ENCODE measurements at places on chromosomes 5 and 9.

DNA sequence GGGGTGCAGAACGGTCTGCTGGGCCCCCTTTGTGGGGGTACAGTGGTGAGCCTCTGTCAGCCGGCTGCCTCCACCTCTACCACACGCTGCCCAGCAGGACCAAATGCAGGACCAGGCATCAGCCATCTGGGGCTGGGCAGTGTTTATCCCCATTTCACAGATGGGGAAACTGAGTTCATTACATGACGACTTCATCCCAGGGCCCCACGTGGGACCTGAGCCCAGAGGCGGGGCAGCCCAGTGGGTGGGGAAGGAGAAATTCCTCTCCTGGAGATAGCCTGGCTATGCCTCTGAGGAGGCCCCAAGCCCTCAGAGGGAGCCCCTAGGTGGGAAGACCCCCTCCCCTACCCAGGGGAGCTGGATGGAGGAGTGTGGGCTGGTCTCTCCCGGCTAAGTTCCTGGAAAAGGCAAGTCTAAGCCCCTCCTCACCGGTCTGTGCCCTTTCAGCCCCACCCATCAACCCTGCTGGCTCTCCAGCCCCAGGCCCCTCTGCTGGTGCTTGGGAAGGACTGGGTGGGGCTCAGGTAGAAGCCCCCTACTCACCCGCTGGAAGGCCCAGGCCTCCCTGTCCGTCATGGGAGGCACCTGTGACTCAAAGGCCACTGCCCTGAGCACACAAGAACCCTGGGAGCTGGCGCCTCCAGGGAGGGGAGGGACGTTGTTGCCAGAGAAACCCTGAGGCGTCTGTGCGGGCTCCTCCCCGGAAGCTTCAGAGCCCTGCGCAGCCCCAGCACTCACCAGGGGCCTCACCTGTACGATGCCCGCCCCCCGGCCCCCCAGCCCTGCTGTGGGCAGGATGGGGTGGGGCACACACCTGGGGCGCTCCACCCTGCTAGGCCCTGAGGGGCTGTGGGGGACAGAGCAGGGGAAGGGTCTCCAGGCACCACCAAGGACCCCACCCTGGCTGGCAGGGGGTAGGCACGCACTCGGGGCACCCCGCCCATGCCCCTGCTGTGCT is 7.4 kb upstream of the CCDC187 start:
- no peak for DNase-seq

DNA sequence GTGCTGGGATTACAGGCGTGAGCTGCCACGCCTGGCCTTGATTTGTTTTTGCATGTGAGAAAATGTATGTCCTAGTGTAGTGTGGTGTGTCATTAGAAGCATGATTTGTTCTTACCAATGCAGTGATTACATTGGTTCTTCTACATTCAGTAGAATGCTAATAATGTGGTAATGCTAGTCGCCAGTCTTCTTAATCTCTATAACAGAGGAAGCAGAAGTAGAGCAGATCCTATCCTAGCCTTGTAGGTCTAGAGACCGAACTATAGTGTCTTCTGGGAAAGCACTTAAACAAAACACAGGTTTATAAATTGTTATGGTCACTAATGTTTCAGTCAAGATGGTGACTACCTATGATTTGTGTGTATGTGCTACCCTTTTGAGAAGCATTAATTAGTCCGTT is 197.5 kb upstream of the DMRT1 start:
- DNase-seq = no peak

- no peak for DNase-seq
These were observed 192.1 kb downstream of the TSSK1B start for GRCh38 chr5:113242481-113243348.

DNA sequence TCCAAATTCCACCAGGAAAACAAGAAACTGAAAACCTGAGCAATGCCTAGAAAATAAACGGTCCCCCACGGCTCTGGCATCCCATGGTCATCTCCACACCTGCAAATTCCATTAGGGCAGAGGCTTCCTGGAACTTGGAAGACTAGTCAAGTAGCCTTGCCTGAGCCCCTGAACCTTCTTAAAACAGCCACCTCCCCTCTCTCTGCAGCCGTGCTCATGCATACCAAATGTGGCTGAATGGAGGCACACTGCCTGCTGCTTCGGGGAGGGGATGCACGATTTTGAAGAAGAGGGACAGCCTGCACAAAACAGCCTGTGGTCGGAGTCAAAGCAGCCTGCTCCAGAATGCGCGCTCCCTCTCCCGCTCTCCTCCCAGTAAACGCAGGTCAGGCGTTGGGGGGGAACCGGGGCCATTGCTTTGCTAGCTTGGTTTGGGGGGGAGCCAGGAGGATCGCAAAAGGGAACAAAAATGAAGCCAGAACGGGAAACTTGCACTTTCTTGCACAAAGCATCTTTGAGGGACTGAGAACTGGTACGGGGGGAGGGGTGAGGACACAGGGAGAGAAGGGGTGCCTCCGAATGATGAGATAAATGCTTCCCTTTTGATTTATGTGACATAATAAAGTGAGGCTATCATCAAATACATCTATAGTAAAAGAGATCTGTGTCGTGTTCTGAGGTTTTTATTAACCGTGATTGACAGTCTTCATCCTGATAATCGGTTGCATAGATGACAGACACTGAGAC is at the start of gene TRPM3:
TSS of gene TRPM3 (minus strand) at position 347 of the 747 bp plus-strand sequence. CDS start at position 80, 267 bp downstream.
- DNase-seq = no peak

GRCh38 chr5:10538103-10538788 is 25.6 kb upstream of the ANKRD33B start:
- no peak for DNase-seq

DNA sequence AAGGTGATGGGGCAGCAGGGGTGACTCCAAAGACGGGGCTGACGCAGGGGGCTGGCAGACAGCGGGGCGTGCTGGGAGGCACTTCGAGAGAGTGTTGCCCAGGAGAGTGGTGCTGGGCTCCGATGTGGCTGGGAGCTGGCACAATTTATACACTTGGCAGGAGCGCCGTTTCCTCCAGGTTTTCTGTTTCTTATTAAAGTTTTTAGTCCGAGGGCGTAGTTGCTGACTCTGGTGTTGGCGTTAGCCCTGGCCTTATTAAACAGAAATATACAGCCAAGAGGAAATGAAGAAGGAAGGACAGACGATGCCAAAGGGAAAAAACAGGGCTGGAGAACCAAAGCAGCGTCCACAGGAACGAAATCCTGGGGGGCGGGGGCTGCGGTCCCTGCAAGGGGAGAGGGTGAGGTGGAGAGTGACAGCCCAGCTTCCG is 139.6 kb upstream of the PHYKPL start:
- DNase-seq = no peak

DNA sequence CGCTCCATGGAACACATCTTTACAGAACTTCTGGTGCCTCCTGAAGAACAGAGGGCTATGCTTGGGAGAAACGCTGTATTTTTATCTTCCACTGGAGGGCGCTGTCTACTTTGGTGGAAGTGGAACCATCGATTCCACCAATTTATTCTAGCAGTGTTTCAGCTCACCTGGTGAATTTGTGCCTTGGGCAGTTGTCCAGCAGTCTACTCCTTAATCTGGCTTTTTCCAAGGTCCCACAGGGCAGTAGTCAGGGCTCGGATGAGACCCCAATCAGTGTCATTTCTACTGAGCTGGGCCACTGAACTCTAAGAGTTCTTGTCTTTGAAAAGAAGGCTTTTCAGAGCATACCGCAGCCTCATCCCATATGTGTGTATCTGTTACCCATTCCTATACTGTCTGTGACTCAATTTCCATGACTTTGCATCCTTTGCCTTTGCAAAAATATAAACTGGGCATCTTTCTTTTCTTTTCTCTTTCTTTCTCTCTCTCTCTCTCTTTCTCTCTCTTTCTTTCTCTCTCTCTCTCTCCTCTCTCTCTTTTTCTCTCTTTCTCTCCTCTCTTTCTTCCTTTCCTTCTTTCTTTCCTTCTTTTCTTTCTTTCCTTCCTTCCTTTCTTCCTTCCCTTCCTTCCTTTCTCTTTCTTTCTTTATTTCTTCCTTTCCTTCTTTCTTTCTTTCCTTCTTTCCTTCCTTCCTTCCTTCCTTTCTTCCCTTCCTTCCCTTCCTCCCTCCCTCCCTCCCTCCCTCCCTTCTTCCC is 138.4 kb upstream of the ZNF618 start:
- DNase-seq = peak; percentile 76

- DNase-seq = no peak
These were observed 258.9 kb upstream of the IRX2 start for GRCh38 chr5:3010301-3010952.

DNA sequence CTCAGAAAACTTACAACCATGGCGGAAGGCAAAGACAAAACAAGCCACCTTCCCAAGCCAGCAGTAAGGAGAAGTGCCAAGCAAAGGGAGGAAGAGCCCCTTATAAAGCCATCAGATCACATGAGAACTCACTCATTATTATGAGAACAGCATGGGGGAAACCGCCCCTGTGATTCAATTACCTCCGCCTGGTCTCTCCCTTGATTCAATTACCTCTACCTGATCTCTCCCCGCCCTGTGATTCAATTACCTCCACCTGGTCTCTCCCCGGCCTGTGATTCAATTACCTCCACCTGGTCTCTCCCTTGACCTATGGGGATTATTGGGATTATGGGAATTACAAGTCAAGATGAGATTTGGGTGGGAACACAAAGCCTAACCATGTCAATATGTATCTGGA is 467.3 kb upstream of the FTMT start:
- DNase-seq = no peak

GRCh38 chr5:143913008-143913752 is 101.2 kb downstream of the HMHB1 start:
- DNase-seq = no peak
